Thymus (tissue), 14 donors: ENCODE measurements at places on chromosomes 13 and 19.
A peak's percentile ranks its signal among the peaks of the same experiment; 100 is the strongest.

GRCh38 chr19:13804830-13805683 lies 9.8 kb downstream of the ZSWIM4 start:
- no peak for DNase-seq

DNA sequence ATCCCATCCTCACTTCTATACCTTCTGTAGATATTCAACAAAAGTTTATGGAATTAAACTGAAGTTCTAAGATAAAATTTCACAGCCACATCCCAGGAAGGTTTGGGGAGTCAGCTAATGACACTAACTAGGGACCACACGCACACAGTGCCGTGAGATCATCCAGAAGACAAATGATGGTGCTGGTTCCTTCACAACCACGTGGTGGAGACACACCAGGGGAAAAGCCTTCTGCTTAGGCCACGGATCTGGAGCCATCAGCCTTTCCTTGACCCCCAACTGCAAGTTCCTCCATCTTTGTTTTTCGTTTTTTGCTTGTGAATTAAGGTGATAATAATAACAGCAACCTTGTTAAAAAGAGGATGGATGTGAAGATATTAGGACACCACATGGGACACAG lies 241.6 kb upstream of the MAB21L1 start:
- no peak for DNase-seq

GRCh38 chr13:20487927-20488326 lies 37.7 kb downstream of the CRYL1 start:
- DNase-seq = no peak

- DNase-seq = no peak
Measured at GRCh38 chr13:48775285-48775684, 121.6 kb downstream of the CYSLTR2 start.

GRCh38 chr13:27362064-27362751 lies 62.2 kb upstream of the GTF3A start:
- peak; percentile 82 for DNase-seq

DNA sequence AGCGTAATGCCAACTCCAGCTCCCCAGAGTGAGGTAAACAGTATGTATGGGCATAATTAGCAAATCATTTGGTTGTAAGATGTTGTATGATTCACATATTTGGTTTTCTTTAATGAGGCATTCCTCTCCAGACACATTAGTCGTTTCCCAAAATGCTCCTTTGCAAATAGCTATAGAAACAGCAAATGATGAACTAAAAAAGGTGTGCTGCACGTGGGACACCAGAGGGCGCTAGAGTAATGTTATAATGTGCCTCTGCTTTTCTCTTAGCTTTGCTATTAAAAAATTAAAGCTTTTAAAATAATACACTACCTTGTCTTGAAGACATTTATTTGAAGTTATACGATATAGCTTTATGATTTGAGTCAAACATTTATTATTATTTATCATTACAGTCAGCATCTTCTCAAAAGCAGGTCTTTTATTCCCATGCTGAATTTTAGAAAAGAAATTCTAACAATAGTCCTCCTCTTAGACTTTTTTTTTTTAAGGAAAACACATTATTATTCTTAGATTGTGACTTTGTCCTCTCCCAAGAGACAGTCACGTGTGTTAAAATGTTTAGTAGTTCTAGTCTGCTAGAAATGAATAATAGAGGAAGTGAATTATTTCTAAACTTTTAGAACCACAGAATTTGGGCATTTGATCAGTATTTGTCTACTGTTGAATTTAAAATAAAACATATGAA lies 121.6 kb upstream of the FRY start:
- DNase-seq = peak; percentile 53

DNA sequence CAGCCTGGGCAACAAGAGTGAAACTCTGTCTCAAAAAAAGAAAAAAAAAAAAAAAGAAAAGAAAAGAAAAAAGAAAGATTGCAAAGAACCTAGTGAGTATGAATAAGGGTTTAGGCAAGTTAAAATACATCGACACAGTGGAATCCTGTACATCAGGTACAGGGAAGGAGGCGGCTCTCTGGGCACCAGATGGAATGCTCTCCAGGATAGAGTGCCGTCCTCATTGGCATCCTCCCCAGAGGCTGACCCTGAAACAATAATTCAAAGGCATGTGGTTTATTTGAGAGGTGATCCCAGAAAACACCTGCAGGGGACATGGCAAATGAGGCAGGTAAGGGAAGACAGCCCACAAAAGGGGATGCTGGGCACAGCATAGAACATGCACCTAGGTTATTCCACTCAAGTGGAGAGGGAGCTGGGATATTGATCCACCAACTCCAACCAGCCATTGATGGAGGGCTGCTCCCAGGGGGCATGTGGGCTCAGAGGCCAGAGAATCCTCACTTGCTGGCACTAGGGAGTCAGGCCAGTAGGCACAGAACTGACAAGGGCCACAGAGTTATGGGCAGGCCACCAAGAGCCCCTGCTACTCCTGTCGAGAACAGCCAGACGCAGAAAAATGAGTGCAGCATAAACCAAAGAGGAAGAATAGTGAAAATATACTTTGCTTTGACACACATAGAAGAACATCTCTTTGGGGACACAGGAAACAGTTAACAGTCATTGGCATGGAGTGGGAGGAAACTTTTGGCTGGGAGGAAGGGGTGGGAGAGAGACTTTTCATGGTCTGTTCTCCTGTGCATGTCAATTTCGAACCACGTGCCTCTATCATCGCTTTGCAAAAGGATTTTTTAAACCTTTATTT lies 4.2 kb downstream of the TSPAN16 start:
- DNase-seq = no peak

- DNase-seq = no peak
Measured at GRCh38 chr19:49691243-49692146, 579 bp downstream of the CPT1C start.
